ENCODE measurements at places on chromosomes 16 and 17. TPM values are rescaled to one million over a fixed set of nuclear protein-coding genes. Genes with fewer than 3 reads are reported as not detected.
A peak's percentile ranks its signal among the peaks of the same experiment; 100 is the strongest.

GRCh38 chr16:82776470-82777146 lies 149.8 kb downstream of the CDH13 start:
- no peak for DNase-seq
- no peak overlapping the region for H3K4me3 ChIP-seq
- H3K4me1 ChIP-seq, result peaks cover 3% of the 10 kb centered on the region
- H3K27me3 ChIP-seq, result no peaks in the 10 kb centered on the region

Gene HSD11B2
- total RNA-seq, result 139 TPM

DNA sequence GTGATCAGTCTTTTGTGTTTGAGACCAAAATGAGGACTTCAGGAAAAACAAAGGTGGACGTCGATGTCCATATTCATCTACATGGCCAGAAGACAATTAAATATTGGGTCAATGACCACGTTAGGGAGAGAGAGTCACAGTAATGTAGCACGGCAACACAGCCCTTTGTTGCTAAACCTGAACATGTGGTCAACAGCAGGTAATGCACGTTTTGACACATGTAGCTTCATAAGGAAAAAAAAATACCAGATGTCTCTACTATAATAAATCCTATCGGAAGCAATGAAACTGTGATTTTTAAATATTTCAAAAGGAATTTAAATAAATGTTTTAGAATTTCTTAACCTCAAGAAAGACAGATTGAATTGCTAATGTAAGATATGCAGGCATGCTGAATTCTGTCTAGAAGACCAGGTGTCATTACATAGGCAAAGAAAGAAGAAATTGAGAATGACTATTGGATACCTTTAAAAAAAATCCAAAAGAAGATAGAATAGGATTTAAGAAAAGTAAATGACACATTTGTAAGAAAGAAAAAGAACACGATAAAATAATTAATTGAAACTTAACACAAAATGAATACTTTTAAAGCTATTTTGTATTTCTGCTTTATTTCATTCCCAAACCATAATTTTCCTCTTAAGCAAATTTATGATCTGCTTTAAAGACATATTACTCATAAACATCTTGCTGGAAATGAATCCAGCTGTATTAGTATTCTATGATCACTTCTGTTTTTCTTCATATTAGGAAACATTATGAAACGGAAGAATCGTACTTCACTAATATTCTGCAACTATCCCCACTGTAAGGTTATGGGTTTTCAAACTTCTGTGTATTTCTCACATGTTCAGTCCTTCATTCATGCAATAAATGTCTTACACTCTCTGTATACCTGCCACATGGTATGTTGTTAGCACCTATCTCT lies 30.1 kb downstream of the ABCA8 start:
- H3K27me3 ChIP-seq, result no peaks in the 10 kb centered on the region
- no peak overlapping the region for H3K4me3 ChIP-seq

DNA sequence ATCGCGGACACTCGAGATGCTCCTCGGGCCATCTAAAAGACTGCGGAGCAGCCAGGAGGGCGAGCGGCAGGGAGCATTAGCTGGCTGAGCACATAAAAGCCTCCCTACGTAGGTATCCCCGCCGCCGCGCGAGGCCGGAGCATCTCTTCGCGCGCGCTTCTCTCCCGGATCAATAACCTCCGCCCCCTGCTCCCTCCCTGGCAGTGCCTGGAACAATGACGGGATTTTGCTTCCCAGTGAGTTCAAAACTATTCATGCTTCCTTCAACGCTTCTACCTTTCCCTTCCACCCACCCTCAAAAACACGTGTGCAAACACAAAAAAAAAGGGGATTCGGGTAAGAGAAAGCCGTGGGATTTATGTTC lies 984 bp downstream of the CENPV start:
- peak; percentile 78 for DNase-seq
- H3K27ac ChIP-seq, result no peak overlapping the region
- H3K4me3 ChIP-seq, result peak overlapping the region; percentile 73
- no peaks in the 10 kb centered on the region for H3K27me3 ChIP-seq
- no peaks in the 10 kb centered on the region for H3K36me3 ChIP-seq

DNA sequence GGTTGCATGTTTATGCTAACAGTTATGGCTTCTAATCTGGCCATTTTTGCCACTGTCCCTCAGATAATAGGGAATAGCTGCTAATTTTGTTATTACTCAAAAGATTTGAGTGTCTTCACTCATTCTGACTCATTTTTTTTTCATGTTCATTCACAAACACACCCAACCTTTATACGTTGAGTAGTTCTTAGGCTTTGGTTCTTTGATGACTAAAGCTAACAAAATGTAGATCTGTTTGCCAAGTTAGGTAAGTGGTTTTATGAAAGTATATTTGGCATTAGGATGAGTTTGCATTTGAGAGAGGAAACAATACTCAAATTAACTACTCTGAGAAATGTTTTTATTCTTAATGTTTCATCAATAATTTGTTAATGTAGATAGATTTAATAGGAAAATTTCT lies 3.6 kb downstream of the MAP2K4 start:
- no peaks in the 10 kb centered on the region for H3K27me3 ChIP-seq
- no peak overlapping the region for H3K27ac ChIP-seq
- no peak overlapping the region for H3K4me3 ChIP-seq
- no peak for DNase-seq
- H3K36me3 ChIP-seq, result no peaks in the 10 kb centered on the region

Gene CHST5
- 0.13 TPM for total RNA-seq

DNA sequence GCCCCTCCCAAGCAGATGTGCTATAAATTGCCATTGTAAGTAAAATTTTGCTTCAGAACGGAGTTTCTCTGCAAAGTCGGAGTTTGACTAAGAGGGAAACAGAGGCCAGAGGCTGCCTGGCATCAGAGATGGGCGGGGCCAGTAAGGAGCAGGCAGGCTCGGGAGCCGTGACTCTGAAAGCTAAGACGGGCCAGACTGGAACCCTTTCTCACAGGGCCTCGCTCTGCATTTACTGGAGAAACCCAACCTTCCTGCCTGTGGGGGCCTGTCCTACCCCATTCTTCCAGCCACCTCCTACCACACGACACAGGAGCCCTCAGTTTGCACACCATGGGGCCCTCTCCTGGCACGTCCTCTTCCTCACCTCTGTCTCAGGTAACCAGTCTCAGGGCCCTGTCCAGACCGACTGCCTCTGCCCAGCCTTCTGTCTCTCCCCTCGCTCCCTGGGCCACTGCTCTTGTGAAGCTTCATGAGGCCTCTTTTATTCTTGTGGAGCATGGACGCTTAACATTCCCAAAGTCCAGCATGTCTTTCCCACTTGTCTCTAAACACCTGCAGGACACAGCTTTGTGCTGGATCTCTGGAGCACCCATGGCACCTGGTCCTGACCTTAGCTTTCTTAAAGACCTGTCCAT lies 48.4 kb upstream of the ACSF3 start:
- no peaks in the 10 kb centered on the region for H3K4me1 ChIP-seq
- H3K4me3 ChIP-seq, result no peak overlapping the region
- H3K36me3 ChIP-seq, result no peaks in the 10 kb centered on the region
- no peak for DNase-seq
- no peaks in the 10 kb centered on the region for H3K27me3 ChIP-seq
- no peak overlapping the region for H3K27ac ChIP-seq

GRCh38 chr16:10744370-10745030 lies 858 bp downstream of the NUBP1 start:
- DNase-seq, result no peak
- H3K27me3 ChIP-seq, result no peaks in the 10 kb centered on the region
- peak overlapping the region; percentile 75 for H3K4me3 ChIP-seq
- H3K36me3 ChIP-seq, result peaks cover 7% of the 10 kb centered on the region
- H3K4me1 ChIP-seq, result peaks cover 6% of the 10 kb centered on the region
- H3K27ac ChIP-seq, result peak overlapping the region; percentile 39
